ENCODE measurements at places on chromosomes 1 and 21.
A peak's percentile ranks its signal among the peaks of the same experiment; 100 is the strongest.

- peak; percentile 8 for DNase-seq
Measured at GRCh38 chr1:8858888-8859706, 19.4 kb downstream of the ENO1 start.

- DNase-seq, result no peak
Measured at GRCh38 chr1:110187139-110187890, 22.8 kb upstream of the KCNC4 start.

- DNase-seq, result no peak
Measured at GRCh38 chr1:220272841-220273090, 513 bp upstream of the RAB3GAP2 start.

- no peak for DNase-seq
Measured at GRCh38 chr1:184032930-184033418, 4.6 kb downstream of the COLGALT2 start.

DNA sequence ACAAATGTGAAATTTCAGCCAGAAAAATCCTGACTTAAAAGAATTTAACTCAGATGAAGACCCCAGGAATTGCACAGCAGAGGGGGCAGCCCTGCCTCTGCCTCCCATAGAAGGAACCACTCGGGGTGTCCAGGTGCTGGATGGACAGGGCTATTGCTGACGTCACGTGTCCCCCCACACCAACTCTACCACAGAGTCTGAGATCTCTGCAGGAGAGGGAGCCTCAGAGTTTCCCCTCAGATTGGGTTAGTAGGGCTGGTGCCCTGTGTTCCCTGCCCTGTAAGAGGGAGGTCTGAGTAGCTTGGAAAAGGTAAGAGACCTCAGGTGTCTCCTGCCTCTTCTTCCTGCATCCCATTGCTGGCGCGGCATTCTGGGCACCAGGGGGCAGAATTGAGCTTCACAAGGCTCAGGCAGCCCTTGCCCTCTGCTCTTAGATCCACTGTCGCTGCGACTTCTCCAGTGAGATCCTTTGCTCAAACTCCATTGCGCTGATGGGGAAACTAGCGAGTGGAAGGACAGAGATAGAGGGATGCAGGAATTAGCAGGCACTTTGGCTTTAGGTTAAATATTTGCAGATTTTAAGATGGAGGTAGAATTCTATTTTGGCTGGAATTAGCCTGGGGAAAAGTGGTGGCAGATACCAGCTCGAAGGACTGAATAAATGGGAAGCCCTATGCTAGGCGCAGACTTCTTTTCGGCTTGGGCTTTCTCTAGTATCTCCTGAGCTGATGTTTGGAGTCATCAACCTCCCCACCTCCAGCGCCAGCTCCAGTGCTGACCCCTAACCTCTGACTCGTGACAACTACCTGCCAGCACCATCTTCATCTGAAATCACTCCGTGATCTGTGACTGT, 42.8 kb upstream of the DMBX1 start:
- DNase-seq, result peak; percentile 75

- no peak for DNase-seq
Measured at GRCh38 chr1:86296305-86297205, 99.6 kb downstream of the ODF2L start.

DNA sequence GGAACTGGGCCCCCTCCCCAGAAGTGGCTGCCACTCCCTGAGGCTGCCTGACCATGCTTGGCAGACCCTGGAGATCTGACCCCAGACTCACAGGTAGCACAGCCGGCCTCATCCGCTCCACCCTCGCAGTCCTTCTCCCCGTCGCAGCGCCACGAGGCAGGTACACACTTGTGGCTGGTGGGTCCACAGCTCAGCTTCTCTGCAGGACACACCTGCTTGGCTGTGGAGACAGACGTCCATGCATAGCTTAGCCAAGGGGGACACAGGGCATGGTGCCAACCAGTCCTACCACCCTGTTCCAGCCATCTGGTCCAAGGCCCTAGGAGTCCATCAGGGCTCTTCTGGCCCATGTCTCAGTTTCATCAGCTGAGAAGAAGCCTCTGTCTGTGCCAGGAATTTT, 42.2 kb upstream of the MAGOH start:
- no peak for DNase-seq

DNA sequence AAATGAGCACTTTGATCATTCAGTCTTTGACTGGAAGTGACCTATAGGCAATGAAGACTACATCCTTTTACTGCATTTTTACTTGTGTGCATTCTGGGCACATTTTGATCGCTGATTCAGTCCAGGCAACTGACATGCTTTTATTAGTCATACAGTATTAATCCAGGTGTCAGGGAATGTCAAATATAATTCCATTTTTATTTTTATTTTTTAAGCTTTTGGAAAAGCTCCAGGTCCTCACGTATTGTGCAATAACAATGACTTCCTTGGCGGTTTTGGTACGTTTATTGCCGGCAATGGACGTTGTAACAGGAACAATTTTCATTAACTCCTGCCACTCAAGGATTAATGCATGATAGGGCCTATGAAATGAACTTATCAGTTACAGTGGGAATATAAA, 302.6 kb upstream of the PTBP2 start:
- DNase-seq, result no peak

GRCh38 chr1:151641229-151641628, 29.4 kb downstream of the SNX27 start:
- DNase-seq, result no peak

GRCh38 chr1:207992677-207993236, 81.8 kb upstream of the CD34 start:
- no peak for DNase-seq

DNA sequence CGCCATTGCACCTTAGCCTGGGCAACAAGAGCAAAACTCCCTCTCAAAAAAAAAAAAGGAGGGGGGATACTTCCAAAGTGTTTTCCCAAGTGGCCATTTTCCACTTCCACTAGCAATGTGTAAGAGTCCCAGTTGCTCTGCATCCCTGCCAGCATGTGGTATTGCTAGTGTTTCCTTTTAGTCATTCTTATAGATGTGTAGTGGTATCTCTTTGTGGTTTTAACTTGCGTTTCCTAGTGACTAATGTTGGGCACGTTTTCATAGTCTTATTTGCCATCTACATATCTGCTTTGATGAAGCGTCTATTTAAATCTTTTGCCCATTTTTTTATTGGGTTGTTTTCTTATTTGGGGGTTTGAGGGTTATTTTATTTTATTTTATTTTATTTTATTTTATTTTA, 31.1 kb downstream of the INAVA start:
- no peak for DNase-seq

- no peak for DNase-seq
Measured at GRCh38 chr1:242718967-242719366, 194.5 kb upstream of the PLD5 start.

GRCh38 chr1:84089465-84089864, 54.6 kb upstream of the PRKACB start:
- DNase-seq, result no peak

- no peak for DNase-seq
Measured at GRCh38 chr1:177133977-177134538, 30.5 kb downstream of the ASTN1 start.

DNA sequence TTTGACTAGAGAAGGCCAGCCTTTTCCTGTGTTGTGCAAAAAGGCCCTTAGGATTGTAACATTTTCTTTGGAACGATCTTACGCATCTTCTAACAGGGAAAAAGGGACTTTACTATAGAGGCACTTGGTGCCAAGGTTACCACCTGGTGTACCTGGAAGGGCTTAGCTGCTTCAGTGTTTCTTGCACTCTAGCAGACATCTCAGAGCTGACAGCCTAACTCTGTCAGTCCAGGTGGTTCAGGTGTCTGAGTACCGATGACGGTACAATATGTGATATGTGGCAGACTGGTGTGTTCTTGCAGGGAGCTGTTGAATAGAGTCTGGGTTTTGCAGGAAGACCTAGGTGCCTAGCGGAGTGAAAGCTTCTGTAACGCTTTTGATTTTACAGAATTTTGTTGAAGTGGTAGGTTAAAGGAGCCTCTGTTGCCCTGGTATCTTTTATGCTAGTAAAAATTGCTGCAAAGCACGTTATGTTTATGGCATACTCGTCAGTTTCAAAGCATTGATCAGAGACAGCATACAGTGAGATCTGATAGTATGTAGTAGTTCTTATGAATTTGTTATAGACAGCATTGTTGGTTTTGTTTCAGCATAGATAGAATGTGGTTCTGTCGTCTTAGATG, 1.4 kb downstream of the MAGI3 start:
- no peak for DNase-seq

DNA sequence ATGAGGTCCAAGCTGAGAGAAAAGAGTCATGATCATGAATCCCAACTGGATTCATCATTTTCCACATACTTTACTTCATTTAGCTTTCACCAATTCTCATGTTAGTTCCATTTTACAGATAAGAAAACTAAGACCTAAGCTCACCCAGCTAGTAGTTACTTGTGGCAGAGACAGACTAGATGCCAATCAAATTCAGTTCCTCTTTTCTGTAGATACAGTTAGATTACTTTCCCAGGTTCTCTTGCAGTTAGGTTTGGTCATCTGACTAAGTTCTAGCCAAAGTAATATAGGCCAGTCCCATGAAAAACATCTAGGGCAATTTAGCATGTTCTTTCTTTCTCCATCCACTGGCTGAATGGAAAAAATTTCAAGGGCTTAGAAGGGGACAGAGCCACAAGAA, 8.9 kb upstream of the KCND3 start:
- no peak for DNase-seq

GRCh38 chr1:244273845-244274619, 177.7 kb downstream of the ADSS2 start:
- DNase-seq, result no peak
